Activated T-helper 1 cell treated with anti-CD3 and anti-CD28 coated beads, Interleukin-2, amount 50 U/mL, for 16 hours (primary cell): ENCODE measurements at places on chromosomes 12 and 14.

- no peak for DNase-seq
Measured at GRCh38 chr12:89936631-89937030, 228.0 kb upstream of the ATP2B1 start.

DNA sequence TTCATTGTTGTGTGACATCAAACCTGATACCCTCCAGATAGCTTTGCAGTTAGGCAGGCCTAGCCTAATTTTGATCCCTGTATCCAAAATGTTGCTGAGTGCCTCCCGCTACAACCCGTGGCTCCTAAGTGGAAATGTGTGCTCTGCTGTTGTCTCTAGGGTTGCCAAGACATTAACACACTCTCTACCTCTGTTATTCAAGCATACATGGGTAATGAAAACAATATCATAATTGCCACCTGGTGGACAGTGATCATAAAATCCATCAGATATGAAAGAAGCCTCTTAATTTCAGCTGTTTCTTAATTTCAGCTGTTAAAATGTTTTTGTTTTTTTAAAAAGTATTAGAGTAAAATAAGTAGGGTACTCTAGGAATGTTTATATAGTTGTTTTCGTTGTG lies 93.5 kb downstream of the PLEKHA5 start:
- no peak for DNase-seq

- no peak for DNase-seq
Measured at GRCh38 chr14:69803753-69804152, 6.7 kb upstream of the SLC10A1 start.

GRCh38 chr14:54652188-54652587 lies 85.3 kb downstream of the SAMD4A start:
- DNase-seq = no peak

DNA sequence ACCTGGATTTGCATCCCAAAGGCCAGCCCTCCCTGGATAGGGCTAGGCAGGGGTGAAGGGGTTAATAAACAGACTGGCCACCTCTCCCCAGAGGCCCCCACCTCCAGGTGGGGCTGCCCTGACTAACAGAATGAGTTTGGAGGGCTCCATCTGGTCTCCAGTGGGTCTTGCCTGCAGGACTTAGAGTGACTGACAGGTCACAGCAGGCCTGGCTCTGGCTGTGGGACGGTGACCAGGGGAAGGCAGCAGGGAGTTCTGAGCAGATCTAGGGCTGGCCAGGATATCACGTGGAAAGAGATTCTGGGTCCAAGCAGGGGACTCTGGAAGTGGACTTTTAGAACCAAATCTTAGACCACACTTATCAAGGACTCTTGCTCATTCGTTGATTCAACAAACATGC lies 40.9 kb upstream of the LHX5 start:
- DNase-seq = no peak

DNA sequence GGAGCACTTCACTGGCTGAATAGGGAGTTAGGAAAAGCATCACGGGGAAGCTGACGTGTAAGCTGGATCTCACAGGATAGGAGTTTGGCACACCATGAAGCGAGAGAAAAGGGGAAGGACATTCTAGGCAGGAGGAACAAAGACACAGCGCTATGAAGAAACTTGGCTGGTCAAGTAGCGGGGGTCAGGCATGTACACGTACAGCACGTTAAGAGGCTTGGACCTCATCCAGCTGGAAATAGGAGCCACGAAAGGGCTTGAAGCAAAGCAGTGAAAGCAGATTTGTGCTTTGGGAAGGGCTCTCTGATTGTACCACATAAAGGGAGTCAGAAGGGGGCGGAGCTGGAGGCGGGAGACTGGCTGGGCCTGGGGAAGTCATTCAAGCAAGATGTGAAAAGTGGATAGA lies 19.6 kb upstream of the GALNT8 start:
- DNase-seq = no peak

GRCh38 chr12:2550561-2551411 lies 244.0 kb upstream of the FKBP4 start:
- DNase-seq = no peak

- DNase-seq = no peak
Measured at GRCh38 chr12:128236525-128236924, 30.4 kb upstream of the TMEM132C start.
